GM04503 (cell line): ENCODE measurements at places on chromosomes 11 and 22.

GRCh38 chr22:36079041-36079440 is 50.4 kb upstream of the RBFOX2 start:
- DNase-seq = no peak

- DNase-seq = no peak
Observed at GRCh38 chr22:39252461-39253434, 8.0 kb upstream of the PDGFB start.

DNA sequence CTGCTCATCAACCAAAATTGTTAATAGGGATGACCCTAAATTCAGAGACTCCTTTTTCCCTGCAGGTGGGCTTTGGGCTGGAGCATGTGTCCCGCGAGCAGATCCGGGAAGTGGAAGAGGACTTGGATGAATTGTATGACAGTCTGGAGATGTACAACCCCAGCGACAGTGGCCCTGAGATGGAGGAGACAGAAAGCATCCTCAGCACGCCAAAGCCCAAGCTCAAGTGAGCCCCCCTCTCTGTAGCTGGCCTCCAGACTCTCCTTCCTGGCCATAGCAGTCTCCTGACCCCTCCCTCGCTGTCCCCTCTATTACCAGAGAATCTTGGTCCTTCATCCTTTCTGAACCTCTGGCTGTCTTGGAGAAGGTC is 47.9 kb upstream of the RAB1B start:
- DNase-seq = no peak

DNA sequence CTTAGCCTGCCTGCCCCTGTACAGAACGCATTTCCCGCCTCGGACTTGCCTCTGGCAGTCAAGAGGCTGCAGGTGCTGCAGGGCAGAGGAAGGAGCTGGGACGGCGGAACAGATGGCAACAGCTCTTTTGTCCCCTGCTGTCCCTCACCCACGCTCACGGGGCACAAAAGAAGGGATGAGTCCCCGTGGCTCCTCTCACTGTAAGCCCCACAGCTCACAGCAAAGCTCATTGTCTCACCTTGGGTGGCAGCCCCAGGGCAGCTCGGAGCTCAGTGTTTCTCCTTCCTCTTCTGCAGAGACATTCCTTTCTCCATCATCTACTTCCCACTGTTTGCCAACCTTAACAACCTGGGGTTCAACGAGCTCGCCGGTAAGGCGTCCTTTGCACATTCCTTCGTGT is 24.3 kb downstream of the SLC25A18 start:
- DNase-seq = no peak

GRCh38 chr11:79541466-79541865 is 100.6 kb upstream of the TENM4 start:
- no peak for DNase-seq

DNA sequence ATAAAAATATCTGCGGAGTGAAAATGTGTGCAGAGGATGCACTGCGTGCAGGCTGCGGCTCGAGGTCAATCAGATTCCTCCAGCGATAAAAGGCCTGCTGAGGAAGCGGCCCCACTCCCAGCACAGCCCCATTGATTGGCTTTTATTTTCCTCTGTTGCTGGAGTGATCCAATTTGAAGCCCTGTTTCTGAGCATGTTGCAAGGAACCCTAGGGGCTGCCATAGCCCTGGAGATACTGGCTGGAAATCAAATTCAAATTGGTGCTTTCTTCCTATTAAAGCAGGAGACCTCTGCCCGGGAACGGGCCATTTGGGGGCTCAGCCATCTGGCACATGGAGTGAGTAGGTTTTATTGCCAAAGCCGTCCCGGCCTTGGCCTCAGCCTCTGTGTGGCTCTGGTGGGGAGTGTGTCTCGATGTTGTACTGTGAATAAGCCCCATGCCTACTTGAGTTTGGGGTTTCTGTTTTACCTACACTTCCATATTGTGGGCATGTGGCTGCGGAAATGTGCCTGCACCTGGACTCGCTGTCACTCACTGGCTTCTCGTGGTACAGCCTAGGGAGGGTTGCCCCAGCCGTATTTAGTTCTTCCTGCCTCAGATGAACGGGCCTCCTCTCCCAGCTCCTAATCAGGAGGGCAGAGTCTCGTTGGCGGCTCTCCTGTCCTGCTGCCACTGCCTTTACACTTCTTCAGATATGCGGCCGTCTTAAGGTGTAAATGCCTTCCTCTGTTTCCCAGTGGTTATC is 25.6 kb downstream of the PARVB start:
- no peak for DNase-seq

DNA sequence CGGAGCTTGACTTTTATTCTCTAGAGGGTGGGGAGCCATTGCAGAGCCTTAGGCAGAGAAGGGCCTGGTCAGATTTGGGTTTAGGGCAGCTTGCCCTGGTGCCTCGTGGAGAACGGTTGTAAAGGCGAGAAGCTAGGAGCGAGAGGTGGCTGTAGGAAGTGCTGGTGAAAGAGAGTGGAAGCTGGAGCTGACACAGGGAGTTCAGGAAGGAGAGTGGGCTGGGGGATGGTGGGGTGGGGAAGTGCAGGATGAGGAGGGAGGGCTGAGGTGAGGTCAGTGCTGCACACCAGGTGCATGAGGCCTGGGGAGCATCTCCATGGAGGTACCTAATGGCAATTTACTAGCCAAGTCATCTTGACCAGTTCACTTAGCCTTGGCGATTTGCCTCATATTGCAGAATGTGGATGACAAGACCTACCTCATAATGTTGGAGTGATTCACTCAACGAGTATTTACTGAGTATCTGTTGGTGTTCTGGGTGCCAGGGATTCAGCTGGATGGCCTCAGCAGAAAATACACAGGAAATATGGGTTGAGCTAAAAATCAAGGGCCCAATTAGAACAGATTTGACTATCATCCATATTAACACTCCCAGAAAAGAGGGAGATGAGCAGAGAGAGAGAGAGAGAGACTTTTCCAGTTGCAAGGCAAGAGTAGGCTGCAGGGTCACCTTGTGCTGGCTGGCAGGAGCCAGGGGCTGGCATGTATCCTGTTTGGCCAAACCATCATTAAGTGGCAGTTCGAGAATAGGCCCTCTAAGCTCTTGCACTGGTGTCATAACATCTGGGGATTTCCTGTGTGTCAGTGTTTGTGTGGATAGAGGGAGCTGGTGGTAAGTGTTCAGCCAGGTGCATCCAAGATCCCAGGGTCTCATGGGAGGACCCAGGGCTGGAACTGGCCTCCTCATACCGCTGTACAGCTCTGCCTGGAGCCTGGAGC is 44.4 kb upstream of the CLDN5 start:
- DNase-seq = peak; percentile 90

DNA sequence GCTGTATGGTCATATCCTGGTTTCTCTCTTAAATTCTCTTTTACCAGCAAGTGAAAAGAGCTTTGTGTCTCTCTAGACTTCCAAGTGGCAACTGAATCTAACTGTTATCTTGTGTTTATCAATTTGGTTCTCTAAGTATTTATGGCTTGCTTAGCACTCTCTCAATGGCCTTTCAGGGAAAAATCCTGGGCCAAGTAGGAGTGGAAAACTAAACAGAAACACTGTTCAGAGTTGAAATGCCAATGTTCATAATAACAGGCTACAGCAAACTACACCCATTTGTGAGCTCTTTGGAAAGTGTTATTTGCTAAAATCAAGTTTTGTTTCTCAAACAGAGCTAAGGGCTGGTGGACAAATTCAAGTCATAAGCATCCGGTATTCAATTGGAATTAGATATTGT is 10.1 kb downstream of the MMP12 start:
- DNase-seq = no peak

- no peak for DNase-seq
Observed at GRCh38 chr11:20623252-20623651, 23.8 kb downstream of the SLC6A5 start.

DNA sequence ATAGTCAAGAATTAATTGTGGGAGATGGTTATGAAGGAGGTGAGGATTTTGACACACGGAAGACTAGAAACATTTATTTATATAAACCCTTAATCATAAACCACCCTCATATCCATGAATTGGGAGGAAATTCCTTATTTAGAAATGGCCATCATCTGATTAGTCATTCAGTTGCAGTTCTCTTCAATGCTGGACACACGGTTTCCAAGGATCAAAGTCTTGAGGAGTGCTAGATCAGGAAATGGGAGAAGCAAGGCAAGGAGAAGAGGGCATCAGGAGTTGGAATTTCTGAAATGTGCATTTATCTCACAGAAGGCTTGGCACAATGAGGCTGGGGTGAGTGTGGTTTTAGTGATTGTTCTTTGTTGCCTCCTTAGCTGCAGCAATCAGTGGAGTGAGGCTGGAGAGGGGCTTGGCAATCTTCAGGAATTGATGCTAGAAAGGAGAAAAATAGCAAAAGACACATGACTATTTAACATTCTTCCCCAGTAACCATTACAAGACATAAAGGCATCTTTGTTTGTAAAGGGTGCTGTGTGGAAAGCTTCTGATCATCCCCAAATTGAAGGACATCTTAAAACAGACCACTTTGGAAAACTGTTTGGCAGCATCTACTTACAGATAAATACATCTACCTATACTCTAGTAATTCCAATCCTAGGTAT is 21.6 kb upstream of the GDPD4 start:
- no peak for DNase-seq

GRCh38 chr11:96195671-96196070 is 147.3 kb downstream of the MAML2 start:
- no peak for DNase-seq
